Right ventricle myocardium inferior (tissue), 1 donor: ENCODE measurements at places on chromosomes 6 and 20.

GRCh38 chr6:156868385-156868784 is 91.2 kb downstream of the ARID1B start:
- no peak for DNase-seq

- no peak for DNase-seq
Measured at GRCh38 chr6:137688230-137688971, 178.7 kb upstream of the TNFAIP3 start.

DNA sequence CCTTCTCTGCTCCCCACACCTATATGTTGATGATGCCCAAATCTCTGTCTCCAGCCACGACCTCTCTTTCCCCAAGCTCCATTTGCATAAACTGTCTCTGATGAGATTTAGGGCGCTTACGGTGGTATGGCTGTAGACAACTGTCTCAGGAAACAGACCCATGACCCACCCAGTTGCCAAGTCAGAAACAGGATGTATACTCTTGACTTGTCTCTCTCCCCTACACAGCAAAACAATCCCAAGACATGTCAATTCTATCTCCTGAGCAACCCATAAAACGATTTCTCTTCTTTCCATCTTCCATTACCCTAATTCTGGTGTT is 13.9 kb downstream of the GNL1 start:
- no peak for DNase-seq

DNA sequence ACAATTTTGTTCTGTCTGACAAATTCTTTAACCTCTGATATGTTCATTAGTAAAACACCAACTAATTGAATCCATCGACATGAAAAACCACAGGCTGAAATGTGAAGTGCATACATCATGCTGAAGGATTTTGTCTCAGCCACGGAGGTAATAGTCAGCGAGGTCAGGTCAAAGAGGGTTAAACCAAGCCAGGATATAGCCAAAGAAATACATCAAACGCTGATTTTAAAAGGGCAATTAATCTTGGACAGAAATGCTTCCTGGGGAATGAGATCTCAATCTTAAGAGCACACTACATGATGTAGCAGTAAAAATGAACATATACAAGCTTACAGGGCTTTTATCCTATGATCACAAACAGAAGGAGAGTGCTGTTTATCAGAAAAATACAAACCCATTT is 106.7 kb downstream of the PRDM1 start:
- DNase-seq = no peak

DNA sequence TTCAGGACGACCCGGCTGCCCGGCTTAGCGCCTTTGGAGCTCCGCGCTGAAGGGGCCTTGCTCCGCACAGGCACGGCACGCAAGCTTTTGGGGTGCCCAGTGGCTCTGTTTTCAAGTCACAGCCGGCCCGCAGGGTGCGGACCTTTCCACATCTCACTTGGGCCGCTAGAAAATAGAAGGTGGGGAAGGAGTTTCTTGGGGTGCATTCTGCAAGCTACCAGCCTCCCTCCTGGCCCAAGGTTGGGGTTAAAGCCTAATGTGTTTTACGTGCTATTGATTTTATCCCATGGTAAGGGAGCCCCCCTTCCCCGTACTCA is 561 bp downstream of the KAT14 start:
- DNase-seq = no peak

DNA sequence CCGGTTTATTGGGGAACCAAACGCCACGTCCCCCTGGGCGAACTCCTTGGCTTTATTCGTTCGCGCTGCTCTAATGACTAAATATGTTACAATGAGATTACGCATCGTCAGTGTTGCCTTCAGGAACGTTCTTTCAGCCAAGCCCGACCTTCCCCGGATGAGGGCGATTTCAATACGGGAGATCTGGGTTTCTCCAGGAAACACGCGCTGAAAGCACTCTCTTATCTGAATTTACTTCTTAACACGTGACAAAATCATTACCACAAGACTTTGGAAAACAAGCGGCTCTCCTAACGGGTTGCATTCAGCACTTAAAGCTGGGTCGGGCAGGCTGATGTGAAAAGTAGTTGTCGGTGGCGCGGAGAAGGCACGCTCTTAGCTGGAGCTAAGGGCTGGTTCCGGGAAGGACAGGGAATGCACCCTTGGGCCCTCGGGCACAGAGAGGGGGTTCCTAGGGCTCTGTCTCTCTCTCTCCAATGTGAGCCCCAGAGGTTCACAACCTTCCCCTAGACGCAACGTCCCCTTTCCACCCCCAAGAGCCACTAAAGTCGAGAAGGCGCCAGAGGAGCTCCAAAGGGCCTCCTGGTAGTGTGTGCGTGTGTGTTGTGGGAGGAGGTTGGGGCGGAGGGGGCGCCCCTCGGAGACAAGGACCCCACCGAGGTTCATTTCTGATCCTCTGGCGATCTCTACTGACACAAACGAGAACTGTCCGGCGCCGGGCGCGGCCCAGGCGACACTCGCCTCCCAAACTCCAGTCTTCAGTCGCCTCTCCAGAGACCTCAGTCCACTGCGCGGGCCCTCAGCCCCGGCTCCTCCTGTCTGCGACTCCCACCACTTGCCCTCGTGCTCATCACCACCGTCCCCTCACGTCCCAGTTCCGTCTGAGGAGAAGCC is 7.1 kb upstream of the NKX2-2 start:
- DNase-seq = no peak

DNA sequence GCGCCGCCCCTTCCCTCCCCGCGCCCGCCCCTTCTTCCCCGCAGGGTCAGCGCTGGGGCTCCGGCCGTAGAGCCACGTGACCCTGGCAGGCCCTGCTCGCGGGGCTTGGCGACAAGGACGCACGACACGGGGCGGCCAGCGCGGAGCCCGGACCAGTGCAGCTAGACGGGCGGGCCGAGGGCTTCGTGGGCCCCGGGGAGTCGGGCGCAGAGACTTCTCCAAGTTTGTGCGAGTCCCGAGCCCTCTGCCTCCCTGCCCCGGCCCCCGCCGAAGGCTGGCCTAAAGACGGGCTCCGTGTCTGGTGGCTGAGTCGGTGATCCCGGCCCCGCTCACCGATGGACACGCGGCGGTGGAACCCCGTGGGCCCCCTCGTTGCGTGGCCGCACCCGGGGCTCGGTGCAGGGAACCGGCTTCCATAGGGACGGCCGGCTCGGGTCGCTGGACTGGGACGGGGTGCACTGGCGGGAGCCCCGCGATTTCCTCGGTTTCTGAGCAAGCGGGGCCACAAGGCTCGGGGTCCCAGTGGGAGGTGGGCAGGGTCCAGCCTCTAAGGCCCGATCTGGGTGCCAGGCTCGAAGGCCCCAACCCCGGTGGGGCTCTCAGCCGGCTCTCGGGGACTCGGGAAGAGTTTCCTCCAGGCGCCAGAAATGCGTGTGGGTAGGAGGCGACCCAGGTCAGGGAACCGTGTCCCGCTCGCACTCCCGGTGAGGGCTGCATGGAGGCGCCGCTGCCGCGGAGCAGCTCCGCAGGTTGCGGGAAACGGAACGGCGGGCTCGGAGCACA is 452 bp upstream of the GATA5 start:
- DNase-seq = no peak

DNA sequence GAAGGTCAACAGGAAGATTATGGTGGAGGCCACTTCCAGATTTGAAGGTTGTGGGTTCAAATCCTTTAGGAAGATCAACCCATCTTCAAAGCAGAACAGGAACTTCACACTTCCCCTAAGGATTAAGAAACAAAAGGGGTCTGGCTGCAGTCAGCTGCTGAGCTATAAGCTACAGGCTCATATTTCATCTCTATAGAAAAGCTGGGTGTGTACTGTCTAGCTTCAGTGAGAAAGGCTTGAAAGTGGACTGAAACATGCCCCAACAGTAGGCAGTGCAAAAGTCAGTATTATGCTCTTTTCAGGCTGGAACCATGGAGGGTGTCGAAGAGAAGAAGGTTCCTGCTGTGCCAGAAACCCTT is 60.1 kb upstream of the SPDEF start:
- DNase-seq = no peak

- no peak for DNase-seq
Measured at GRCh38 chr20:49821870-49822331, 9.3 kb downstream of the SLC9A8 start.

DNA sequence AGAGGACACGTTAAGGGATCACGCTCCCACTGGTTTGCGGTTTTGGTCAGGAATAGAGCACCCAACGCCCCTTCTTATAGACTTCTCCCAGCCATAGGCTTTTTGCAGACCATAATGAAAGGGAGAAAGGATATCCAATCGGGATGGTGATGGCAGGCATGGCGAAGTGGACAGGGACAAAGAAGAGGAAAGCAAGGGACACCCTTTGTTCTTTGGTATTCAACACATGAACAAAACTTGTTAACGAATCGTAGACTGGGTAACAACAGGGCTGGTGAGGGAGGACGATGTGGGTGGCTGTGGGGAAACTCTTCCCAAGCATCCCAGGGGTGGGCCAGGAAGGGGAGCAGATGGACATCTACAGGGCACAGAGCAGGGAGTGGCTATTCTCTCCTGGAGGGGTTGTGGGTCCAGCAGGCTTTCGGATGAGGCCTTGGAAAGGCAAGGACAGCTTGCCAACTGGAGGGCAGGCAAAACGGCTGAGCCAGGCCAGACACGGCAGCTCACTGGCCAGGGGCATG is 1.4 kb upstream of the HSP90AB1 start:
- no peak for DNase-seq

DNA sequence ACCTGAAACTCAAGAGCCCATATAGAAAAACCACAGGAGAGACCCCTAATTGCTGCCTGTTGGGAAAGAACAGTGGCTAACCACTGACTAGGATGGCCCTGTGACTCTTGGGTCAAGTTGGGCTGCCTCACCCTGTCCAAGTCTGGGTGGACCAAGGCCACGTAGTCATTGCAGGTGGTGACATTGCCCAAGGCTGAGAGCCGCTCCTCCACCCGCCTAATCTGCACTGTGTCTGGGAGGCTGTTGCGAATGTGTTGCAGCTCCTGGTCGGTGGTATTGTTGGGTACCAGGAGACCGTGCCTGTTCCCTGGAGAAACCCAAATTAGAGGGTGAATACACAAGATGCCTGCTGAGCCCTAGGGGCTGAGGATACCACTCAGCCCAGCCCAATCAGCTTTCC is 2.6 kb upstream of the MMP24OS start:
- no peak for DNase-seq

DNA sequence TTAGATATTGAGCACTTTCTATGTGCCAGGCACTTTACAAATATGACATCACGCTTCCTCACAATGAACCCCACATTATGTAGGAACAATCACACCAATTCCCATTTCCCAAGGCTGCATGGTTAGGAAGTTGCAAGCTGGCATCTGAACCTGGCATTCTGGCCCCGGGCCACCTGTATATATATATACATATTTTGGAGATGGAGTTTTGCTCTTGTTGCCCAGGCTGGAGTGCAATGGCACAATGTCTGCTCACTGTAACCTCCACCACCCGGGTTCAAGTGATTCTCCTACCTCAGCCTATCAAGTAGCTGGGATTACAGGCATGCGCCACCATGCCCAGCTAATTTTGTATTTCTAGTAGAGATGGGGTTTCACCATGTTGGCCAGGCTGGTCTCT is 30.4 kb downstream of the SRC start:
- DNase-seq = no peak

DNA sequence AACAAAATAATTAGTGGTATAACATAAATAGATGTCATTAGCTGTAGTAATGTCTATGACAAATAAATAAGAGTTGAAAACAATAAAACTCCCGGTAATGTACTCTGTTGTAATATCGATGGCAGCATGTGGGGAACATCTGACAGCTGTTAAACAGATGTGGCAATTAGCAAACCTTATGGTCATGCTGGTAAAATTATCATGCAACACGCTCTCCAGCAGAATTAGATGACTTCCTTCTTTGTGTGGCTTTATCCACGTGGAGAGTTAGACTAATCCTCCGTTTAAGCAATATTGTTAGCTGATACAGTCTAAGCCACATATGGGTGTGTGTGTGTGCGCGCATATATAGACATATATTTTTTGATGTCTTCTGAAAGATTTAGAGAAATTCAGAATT is 77.7 kb upstream of the ZFP64 start:
- DNase-seq = no peak

- no peak for DNase-seq
Measured at GRCh38 chr6:94645191-94645590, 932.1 kb upstream of the MANEA start.

DNA sequence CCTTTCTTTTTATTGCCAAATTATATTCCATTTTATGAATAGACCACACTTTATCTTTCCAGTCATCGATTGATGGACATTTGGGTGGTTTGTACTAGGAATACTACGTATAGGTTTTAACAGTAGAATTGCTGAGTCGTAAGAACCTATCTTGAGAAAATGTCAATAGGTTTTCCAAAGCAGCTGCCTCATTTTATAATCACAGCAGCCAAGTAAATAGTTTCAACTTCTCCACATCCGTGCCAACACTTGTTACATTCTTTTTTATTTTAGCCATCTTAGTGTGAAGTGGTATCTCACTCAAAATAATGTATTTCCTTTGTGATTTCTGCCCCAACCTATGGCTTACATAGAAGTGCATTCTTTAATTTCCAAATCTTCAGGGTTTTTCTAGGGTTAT is 479.2 kb downstream of the CDH26 start:
- no peak for DNase-seq

DNA sequence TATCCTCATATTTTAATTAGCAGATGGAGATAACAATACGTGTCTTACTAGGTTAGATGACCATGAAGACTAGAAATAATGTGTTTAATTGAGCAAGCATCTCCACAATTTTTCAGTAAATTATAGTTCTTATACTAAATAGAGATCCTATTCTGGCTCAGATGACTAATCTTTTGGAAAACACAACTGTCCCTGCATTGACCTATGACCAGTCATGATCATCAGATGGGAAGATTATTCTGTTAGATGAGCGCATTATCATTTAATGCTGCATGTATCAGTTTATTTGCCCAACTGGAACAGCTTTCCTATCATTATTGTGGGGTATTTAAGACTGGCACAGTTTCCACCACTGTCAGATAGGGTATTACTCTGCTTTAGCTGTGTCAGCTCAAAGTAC is 185.5 kb downstream of the MOXD1 start:
- DNase-seq = no peak

DNA sequence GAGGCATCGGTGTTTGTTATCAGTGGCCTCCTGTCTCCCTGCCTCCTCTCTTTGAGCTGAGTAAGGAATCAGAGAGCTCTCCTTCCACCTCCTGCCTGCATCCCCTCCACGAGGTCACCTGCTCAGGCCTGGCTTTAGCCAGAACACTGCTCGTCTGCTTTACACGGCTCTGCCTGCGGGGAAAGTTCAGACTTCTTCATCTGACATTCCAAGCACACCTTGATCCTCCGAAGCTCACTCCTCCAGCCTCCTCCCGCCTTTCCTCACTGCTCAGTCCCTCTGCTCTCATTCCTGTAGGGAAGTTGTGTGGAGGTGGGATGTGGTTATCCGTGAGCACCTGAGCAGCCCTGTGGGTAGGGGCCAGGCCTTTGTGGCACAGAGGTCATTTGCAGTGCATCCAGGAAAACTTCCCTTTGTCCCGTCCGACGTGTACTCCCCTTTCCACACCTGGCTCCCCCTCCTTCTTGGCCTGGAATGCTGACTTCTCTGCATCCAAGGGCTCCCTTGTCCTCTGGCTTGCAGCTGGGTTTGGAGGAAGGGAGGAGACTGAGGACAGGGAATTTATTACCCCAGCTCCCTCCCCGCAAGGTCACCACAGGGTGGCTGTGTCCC is 12.8 kb upstream of the CCDC167 start:
- DNase-seq = no peak

- no peak for DNase-seq
Measured at GRCh38 chr6:17505767-17506280, 94.3 kb upstream of the FAM8A1 start.

GRCh38 chr6:41426888-41427641 is 91.7 kb downstream of the NCR2 start:
- no peak for DNase-seq
